ENCODE measurements at places on chromosomes 16 and 17.

DNA sequence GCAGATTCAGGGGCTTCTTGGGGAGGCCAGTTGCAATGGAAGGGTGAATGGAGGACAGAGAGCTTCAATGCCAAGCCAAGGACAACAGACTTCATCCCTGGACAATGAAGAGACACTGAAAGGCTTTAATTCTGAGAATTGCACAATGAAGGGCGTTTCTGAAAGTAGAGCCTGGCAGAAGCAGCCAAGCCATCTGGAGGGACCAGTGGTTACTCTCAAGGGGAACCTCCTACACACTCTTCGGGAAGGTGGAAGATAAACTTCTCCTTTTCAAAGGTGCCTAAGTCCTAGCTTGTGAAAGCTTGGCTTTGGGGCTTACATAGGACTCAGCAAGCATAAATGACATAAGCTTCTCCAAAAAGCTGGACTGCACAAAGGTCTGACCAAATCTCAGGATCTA lies 6.2 kb upstream of the CES1 start:
- DNase-seq, result no peak

- no peak for DNase-seq
Measured at GRCh38 chr17:41653892-41654677, 29.7 kb upstream of the KRT17 start.

GRCh38 chr16:49580751-49581303 lies 207.2 kb downstream of the C16orf78 start:
- no peak for DNase-seq

- no peak for DNase-seq
Measured at GRCh38 chr16:14140923-14141322, 69.8 kb downstream of the MRTFB start.

- no peak for DNase-seq
Measured at GRCh38 chr16:314795-315299, 31.9 kb downstream of the PDIA2 start.

DNA sequence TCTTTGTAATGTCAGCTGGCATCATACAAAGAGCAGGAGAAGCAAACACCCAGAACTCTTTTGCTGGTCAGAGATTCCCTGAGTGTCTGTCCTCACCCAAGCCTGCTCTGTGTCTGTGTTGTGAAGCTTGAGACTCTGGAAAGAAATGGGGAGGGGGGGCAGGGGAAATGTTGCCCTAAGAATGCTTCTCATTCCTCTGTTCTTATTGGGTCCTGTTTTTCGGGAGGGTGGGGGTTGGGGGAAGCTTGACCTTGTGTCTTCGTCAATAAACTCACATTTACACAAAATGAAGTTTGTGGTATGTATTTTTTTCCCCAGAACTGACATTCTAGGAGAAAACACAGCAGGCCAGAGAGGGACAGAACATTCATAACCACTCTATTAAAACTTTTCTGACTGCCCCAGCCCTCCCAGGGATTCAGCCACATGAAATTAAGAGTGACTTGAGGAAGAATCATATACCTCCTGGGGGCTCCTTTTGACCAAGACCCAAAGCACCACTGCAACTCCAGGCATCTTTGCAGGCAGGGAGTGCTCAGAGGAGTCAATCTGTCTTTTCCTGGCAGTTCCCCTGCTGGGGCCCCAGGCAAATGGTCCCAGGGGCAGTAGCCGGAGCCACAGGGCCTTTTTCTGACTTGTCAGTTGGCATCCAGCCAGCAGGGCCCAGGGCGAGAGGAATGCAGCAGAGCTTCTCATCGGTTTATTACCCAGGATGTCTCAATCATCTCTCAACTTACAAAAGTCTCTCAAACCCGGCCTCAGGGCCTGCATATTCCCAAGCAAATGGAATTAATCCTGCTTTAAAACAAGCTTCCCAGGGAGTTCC lies 5.1 kb upstream of the RASL10B start:
- no peak for DNase-seq

DNA sequence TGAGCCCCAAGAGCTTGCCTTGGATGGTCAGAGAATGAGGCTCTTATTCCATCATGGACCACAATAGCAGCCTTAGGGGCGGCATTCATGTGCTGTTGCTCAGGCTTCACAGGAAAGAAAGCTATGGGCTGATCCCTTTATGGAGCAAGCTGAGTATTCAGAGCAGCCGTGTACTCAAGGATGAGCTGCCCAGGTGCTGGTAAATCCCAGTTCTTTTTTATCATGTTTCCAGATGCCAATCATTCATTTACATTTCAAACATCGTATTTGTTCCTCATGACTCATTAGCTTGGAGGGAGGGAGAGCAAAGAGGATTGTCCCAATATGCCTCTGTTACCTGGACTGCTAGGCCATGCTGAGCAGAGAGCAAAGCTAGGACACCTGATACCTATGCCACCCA lies 475.7 kb downstream of the SHISA9 start:
- DNase-seq, result no peak

DNA sequence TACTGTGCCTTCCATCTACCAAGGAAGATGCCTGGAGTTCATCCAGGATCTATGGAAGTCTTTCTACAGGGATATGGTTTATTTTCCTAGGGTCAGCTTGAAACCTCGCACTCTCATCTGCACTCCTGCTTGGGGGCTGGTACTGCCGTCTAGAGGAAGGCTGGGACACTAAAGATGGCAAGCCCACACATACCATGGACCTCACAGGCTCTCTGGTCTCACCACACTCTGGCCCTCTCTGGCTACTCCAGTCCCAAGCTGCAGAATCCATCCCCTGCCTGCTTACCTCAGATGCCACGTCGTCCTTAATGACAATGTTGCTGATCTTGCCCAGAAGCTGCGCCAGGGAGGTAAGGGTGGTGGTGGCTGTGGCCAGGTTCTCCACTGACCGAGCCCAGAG lies 2.1 kb upstream of the UNC119 start:
- no peak for DNase-seq

- DNase-seq, result no peak
Measured at GRCh38 chr16:66489818-66490217, 60.1 kb downstream of the TK2 start.

GRCh38 chr17:82949984-82950383 lies 110.2 kb upstream of the ZNF750 start:
- DNase-seq, result no peak

DNA sequence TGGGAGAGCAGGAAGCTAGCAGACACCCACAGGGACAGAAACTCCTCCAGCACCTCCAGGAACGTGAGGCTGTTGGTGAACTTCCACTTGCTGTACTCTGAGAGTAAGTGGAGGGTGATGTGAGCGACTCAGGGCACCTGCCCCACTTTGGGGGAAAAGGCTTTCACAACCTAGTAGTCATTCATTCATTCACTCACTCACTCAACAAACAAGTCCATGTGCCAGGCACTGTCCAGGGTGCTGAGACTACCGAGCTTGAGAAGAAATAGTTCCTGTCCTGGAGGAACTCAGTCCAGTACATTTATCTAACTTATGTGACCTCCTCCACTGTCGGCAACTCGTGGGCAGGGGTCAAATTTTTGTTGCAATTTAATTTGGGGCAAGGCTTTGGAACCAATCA lies 26.6 kb downstream of the LGALS9 start:
- no peak for DNase-seq

- no peak for DNase-seq
Measured at GRCh38 chr17:48552466-48553189, 7.7 kb upstream of the HOXB2 start.

DNA sequence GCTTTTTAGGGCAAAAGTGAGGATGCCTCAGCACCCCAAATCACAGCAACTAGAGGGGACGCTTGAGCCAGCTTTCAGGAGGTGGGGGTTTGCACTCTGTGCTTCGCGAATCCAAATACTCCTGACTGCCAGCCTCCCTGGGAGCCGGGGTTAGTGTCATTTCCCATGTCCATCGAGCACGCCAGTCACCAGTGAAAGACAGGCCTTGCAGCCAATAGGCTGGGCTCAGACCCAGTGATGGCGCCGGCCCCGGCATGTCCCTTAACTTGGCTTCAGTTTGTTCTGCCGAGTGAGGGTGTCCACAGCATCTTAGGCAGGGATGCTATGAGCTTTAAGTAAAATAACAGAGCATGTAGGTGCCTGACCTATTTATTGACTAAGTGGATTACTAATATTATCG lies 50.9 kb upstream of the CDC42EP4 start:
- no peak for DNase-seq

GRCh38 chr16:70253291-70254106 lies 1.8 kb upstream of the EXOSC6 start:
- DNase-seq, result peak; percentile 19

- no peak for DNase-seq
Measured at GRCh38 chr17:76440751-76441362, 12.1 kb downstream of the UBE2O start.

GRCh38 chr16:576823-577201 lies 7.0 kb downstream of the PIGQ start:
- no peak for DNase-seq

GRCh38 chr17:44038604-44039011 lies 23.8 kb upstream of the TMEM101 start:
- no peak for DNase-seq

GRCh38 chr16:73433731-73434307 lies 385.9 kb upstream of the ZFHX3 start:
- no peak for DNase-seq

GRCh38 chr16:14629612-14629918 lies 495 bp downstream of the PARN start:
- DNase-seq, result no peak

DNA sequence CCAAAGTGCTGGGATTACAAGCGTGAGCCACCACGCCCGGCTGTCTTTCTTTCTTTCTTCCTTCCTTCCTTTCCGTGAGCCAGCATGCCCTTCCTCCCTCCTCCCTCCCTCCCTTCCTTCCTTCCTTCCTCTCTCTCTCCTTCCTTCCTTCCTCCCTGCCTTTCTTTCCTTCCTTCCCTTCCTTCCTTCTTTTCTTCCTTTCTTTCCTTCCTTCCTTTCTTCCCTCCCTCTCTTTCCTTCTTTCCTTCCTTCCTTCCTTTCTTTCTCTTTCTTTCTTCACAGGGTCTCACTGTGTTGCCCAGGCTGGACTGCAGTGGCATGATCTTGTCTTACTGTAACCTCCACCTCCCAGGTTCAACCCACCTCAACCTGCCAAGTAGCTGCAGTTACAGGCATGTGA lies 50.7 kb upstream of the PLCG2 start:
- DNase-seq, result no peak

DNA sequence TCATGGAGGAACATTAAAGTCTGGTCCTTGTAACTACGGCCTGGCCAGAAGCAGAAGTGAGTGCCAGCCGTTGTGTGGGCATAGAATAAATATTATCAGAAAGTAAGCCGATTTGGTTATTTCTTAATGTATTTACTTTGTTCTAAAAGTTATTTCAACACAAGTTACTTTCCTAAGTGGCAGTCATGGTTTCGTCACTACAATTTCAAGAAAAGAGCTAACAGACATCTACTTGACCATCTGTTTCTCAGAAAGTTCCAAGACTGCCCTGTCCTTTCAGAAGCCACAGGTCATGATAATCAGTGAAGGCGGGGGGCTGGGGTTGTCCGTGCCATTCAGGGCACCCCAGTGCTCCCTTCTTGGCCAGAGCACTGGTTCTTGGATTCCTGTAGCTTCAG lies 14.9 kb upstream of the FASN start:
- no peak for DNase-seq

DNA sequence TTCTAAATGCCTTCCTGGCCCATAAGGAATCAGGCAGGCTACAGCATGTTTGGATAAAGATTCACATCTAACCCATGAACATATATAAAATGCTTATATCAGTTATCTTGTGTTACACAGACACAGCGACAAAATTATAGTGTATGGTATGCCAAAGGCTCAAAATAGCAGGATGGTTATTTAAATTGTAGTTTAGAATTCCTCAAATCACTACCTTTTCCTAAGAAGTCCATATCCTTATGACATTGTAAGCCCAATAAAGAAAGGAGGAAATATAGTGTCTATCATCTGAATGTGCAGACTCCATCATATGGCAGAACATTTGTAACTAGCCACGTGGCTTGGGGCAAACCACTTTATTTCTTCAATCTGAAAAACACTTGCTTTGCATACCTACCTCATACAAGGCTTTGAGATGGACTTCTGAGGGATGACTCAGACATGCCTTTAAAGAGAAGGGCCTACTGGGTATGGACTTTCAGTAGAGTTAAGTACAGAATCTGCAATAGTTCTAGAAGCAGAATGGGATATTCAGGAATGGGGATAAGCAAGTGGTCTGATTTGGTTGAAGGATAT lies 12.1 kb upstream of the DHX8 start:
- DNase-seq, result no peak

GRCh38 chr17:31880311-31880710 lies 21.2 kb downstream of the UTP6 start:
- DNase-seq, result no peak

DNA sequence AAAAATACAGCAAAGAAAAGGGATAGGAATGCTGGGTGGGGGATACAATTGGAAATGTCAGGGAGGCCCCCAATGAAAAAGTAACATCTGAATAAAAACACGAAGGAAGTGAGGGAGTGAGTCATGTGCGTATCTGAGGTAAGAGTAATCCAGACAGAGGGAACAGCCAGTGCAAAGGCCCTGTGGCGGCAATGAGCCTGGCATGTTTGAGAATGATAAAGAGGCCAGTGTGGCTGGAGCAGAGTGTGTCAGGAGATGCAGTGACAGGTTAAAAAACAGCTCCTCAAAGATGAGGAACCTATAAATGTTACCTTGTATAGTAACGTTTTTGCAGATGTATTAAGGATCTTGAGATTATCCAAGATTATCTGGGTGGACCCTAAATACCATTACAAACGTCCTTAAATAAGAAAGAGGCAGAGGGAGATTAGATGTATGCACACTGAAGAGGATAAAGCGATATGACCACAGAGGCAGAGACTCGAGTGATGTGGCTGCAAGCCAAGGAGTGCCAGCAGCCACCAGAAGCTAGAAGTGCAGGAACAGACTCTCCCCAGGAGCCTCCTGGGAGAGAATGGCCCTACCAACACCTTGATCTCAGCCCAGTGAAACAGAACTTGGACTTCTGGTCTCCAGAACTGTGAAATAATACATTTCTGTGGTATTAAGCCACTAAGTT lies 17.8 kb upstream of the SLC35B1 start:
- no peak for DNase-seq

DNA sequence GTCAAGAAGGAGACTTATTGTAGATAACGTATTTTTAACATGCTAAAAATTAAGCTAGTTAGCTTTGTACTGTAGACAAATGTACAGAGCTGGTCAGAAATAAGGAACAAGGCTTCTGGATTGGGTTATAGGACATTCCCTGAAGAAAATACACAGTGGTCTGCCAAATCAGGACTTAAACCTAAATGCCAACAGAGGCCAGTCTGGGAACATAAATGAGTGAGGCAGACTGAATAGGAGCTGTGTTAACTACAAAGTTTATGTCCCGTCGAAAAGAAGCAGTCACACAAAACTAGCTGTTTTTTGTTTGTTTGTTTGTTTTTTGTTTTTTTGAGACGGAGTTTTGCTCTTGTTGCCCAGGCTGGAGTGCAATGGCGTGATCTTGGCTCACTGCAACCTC lies 120.4 kb upstream of the C17orf78 start:
- DNase-seq, result no peak

DNA sequence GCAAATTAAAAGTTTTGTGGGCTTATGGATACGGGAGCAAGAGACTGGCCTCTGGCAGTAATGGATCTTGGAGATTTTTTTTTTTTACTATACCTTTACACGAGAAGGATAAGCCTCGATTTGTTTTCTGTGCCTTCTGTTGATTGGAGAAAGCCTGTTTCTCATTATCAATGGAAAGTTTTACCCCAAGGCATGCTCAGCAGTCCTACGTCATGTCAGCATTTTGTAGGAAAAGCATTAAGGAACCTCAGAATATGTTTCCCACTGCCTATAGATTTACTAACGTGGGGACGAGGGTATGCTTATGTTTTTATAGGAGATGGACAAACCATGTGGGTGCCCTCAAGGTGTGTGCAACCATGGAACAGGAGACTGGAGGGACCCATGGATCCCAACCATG lies 26.8 kb downstream of the CD300LG start:
- DNase-seq, result no peak

GRCh38 chr17:81553616-81554181 lies 1.5 kb upstream of the FAAP100 start:
- DNase-seq, result no peak

Data from CD4-positive, alpha-beta T cell treated with Interleukin-1 beta for 1 hour (primary cell).